ENCODE measurements at places on chromosomes 12 and 14.

DNA sequence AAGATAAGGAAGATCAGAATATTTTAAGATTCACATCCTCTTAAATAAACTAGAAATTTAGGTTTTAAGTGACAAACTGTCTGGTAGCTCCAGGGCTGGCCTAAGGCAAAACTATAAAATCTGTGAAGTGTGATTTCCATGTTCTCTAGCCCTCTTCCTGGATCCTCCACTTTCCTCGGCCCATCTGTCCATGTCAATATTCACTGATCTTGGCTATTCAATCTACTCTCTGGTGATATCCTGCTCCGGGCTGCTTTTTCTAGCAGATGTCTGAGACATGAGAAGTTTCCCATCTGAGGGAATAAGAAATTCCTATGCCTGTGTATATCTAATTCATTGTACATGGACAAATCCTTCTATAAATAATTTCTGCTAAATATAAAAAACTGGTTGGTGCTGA lies 500.4 kb downstream of the GALC start:
- DNase-seq, result no peak

DNA sequence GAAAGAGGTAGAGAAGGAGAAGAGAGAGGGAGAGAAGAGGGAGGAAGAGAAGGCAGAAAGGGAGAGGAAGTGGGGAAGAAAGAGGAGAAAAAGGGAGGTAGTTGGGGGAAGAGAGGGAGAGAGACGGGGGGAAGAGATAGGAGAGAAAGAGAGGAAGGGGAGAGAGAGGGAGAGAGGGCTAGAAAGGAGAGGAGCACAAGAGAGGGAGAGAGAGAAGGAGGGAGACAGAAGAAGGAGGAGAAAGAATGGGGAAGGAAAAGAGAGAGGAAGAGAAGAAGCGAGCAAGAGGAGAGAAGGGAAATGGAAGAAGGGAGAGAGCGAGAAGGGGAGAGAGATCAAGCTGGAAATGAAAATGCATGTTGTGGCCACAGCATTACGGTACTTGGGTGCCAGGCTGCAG lies 1368.4 kb upstream of the TMEM132C start:
- DNase-seq, result no peak

- no peak for DNase-seq
Measured at GRCh38 chr14:78405079-78405856, 235.1 kb downstream of the NRXN3 start.

DNA sequence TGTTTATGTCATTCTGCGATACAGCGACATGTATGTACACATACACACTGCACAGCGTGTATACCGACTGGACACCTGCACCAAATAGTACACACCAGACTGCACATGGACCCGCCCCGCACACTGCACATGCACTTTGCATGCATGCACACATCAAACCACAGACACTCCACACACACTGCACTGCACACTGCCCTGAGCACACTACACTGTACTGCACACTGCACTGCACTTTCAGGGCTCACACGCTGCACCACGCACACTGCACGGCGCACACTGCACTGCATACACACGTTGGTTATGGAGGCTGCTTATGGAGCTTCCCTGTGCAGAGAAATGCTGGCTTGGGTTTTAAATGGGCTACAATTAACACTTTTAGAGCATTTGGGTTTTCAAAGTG lies 1.6 kb downstream of the PAPLN start:
- no peak for DNase-seq

DNA sequence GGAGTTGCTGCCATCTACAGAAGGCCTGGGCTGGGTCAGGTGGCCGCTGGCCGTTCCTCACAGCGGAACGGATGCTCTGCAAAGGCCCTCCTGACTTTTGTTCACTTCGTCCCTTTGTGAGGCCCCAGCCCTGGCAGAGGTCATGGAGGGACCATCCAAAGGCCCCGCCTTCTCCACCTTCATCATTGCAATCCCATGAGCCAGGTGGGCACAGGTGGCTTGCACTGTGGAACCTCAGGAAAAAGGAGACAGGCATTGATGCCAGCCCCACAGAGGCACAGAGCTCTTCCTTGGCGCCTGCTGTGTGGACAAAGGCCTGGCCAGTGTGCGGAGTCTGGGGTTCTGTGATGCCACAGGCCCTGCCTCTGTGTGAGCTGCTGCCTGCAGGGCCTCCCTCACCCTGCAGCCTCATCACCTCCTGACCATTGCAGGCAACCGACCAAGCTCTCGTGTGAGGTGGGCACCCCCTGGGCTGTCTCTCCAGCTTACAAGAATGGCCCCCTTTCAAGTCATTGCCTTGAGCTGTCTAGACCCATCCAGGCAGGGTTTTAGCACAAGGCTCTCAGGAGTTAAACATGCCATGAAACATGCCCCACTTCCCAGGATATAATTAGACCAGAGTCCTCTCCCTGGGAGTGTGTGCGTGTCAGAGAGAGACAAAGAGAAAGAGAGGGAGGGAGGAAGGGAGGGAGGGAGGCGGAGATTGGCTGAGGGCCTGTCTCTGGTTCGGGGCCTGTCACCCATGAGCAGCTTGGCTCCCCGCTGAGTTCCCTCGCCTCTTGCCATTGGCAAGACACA lies 19.3 kb downstream of the NFKBIA start:
- DNase-seq, result no peak

DNA sequence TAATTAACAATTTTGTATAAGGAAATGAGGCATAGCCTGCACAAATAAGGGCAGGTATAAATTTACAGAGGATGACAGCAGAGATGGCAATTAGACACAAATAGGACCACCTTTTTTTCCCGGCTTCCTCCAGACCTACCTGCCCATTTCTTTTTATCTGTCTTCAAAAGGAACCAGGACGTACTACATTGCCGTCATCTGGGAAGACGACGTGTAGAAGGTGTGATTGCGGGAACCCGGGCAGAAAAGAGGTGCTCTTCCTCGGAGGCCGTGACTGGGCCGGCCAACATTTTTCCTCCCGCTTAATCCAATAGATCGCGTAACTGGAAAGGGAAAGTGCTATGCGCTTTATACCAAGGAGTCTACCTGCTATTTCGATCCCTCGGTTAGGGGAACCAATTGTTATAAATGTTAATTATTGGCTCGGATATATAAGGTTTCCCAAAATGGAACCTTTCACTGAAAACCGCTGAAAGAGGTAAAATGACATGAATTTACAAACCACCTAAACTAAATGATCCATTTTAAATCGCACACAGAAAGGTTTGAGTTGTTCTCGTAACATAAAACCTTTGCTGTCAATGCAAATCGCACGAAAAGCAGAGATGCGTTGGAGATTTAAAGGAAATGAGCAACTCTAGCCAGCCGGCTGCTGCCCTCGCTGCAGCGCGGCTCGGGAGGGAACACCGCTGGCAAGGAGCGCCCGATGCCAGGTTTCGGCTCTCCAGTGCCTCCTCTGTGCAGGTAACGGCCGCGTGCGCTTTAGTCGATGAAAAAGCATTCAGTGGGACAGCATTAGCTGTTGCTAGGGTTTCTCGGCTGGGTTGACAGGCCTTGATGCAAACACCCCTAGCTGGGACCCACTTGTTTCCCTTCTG lies 2.8 kb upstream of the SIX1 start:
- no peak for DNase-seq

- no peak for DNase-seq
Measured at GRCh38 chr12:130881046-130881445, 9.2 kb downstream of the RAN start.

DNA sequence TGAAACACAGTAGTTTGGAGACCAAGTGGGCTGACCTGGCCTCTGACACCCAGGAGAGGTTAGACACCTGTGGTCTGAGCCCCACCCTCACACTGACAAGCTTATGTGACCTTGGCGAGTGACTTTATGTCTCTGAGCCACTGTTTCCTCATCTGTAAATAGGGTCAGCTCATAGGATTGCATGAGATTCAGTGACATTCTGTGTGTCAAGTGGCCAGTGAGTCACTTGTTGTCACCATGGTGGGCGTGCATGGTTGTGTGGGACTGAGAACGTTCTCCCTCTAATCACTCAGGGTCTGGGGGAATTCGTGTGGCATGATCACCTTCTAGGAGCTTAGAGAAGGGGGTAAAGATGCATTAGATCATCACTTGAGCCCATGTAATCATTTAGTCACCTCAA lies 146.4 kb downstream of the PHETA1 start:
- DNase-seq, result no peak

DNA sequence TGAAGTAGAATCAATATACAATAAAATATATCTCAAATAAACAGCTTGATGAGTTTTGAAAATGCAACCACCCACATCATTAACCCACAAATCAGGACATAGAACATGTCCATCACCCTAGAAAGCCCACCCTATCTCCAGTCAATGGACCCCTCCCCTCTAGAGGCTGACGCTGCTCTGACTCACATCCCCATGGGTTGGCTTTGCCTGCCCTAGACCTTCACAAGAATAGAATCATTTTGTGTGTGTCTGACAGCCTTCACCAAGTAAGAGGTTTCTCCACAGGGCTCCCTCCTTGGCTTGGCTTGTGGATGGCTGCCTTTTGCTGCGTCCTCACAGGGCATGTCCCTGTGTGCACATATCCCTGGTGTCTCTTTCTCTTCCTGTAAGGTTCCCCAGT lies 250.2 kb upstream of the RTL1 start:
- no peak for DNase-seq

- no peak for DNase-seq
Measured at GRCh38 chr14:89469210-89470198, 52.5 kb upstream of the FOXN3 start.

DNA sequence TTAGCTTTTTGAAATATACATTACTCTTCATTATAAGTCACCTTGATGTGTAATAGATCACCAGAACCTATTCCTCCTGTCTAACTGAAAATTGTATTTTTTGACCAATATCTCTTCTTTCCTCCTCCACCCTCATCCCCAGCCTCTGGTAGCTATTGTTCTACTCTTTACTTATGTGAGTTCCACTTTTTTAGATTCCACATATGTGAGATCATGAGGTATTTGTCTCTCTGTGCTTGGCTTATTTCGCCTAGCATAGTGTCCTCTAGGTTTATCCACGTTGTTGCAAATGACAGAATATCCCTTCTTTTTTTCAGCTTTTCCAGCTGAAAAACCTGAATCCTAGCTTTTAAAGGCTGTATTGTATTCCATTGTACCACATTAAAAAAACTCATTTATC lies 82.1 kb downstream of the MIPOL1 start:
- DNase-seq, result no peak

DNA sequence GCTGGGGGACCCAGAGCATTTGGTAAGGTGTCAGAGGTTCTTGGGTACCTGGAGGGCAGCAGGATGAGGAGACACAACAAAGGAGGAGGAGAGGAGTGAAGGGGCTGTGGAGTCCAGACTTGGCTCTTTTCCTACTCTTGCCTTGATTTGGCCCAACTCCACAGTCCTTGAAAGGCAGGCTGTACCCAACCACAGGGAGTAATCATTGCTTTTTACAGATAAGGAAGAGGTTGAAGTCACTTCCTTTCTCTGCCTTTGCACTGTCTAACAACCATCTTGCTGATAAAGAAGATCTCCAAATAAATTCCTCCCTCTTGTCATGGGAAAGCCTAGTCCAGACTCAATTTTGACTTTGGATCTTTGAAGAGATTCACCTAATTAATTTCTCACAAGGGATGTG lies 226.8 kb upstream of the HMGA2 start:
- no peak for DNase-seq

DNA sequence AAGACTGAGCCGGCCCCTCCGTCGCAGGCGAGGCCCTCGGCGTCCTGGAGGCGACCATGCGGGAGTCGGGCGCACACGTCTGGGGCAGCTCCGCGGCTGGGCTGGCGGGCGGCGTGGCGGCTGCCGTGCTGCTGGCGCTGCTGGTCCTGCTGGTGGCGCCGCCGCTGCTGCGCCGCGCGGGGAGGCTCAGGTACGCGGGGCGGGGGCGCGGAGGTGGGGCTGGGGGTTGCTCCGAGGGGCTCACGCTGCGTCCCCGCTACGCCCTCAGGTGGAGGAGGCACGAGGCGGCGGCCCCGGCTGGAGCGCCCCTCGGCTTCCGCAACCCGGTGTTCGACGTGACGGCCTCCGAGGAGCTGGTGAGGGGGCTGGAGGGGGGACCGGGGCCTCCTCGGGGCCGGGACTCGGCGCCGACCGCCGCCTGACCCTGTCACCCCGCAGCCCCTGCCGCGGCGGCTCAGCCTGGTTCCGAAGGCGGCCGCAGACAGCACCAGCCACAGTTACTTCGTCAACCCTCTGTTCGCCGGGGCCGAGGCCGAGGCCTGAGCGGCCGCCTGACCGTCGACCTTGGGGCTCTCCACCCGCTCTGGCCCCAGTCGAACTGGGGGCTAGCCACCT lies 7.8 kb downstream of the AMN start:
- DNase-seq, result no peak

GRCh38 chr14:34935488-34935887 lies 47.3 kb upstream of the SRP54 start:
- no peak for DNase-seq

DNA sequence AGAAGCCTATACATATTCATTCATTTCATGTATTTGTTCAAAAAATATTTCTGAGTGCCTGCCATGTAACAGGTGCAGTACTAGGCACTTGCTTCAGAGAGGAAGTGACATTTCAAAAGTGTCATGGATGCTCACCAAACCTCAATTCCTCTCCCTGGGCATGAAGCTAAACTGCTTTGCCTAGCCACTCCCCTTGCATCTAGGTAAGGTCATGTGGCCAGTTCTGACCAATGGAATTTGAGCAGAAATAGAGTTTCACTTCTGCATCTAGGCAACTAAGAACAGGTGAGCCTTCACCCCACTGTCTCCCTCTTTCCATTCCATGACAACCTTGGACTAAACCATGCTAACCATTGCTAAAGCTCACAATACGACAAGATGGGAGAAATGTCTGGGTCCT lies 27.6 kb downstream of the TC2N start:
- no peak for DNase-seq

- no peak for DNase-seq
Measured at GRCh38 chr12:27193854-27194544, 50.1 kb upstream of the STK38L start.

- DNase-seq, result no peak
Measured at GRCh38 chr12:105106621-105107020, 910 bp upstream of the WASHC4 start.

DNA sequence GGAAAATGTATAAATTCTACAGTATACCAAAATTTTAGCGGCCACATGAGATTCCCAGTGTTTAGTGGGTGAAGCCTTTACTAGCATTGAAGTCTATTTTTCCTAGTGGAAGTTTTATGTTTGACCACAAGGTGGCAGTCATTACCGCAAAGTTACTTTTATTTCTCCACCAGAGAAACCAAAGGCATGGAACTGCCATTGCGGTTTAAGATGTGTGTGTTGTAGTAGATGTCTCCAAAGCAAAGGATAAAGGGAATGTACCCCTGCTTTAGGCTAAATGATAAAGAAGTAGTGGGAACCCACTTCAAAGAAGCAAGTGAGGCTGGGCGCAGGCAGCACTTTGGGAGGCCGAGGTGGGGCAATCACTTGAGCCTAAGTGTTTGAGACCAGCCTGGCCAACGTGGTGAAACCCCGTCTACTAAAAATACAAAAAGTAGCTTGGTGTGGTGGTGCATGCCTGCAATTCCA lies 140.5 kb downstream of the PRKCH start:
- no peak for DNase-seq

GRCh38 chr14:104984056-104984894 lies 1.3 kb upstream of the CLBA1 start:
- DNase-seq, result no peak

GRCh38 chr14:74952697-74953484 lies 2.5 kb downstream of the PGF start:
- DNase-seq, result no peak
